ENCODE measurements at places on chromosomes 7 and 10.

- no peaks in the 10 kb centered on the region for H3K27me3 ChIP-seq
- H3K4me1 ChIP-seq: peaks cover 26% of the 10 kb centered on the region
- peak overlapping the region; percentile 82 for H3K27ac ChIP-seq
- no peak overlapping the region for H3K4me3 ChIP-seq
- no peaks in the 10 kb centered on the region for H3K36me3 ChIP-seq
Measured at GRCh38 chr10:23448802-23449570, 10.1 kb downstream of the OTUD1 start.

DNA sequence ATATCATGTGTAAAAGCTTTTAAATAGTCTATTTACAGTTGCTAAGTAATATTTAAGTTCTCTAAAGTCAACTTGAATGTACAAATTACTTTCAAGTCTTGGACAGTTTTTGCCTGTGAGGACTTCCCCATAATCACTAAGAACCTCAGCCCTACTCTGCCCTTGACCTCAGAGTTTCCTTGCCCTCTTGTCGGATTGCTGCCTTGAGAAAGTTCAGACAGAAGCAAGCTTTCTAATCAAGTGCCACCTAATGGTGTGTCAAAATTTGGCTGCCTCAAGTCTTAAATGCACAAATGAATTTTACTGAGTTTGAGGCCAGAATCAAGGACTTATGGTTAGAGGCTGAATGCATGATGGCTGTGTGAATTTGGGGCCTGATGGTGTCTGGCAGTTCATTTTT, 88.3 kb upstream of the KAT6B start:
- no peaks in the 10 kb centered on the region for H3K36me3 ChIP-seq
- peaks cover 14% of the 10 kb centered on the region for H3K4me1 ChIP-seq
- H3K4me3 ChIP-seq: no peak overlapping the region
- no peak for DNase-seq

DNA sequence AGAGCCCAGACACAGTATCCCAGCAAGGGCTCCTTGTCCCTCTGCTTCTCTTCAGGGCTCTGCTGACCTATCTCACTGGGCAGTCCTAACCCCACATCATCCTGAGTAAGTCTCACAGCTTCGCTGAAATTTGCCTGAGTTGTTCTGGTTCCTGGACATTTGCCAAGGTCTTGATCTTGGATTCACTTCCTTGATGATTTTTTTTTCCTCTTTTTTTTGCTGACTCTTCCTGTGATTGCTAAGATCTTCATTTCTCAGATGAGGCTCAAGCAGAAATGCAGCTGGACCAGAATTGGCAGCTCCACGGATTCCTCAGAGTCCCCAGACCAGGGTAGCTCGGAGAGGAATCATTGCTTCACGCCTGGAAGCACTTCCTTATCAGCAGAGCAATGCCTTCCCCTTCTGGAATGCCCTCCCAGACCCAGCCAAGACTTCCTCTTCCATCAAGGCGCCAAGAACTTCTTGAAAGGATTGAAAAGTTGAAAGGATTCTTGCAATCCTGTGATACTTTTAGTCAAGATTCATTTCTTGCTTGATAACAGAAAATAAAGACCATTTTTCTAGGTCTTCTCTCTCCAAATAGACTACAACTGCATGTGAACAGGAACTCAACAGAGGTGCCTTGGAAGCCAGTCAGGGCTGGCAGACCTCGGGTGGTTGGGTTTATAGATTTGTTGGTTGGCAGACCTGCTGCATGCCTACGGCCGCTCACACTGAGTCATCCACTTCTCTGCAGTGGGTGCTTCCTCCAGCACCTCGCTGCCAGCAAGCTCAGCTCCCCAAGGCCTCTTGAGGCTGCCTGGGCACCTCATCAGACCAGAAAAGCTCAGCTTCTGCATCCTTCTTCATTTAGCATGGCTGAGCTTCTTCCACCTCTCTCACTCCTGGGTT, 8.8 kb upstream of the AFAP1L2 start:
- no peak overlapping the region for H3K27ac ChIP-seq
- H3K4me1 ChIP-seq: peaks cover 4% of the 10 kb centered on the region
- H3K4me3 ChIP-seq: no peak overlapping the region
- H3K27me3 ChIP-seq: peaks cover 66% of the 10 kb centered on the region
- H3K36me3 ChIP-seq: no peaks in the 10 kb centered on the region

GRCh38 chr7:55247428-55247827, 117.7 kb upstream of the LANCL2 start:
- peaks cover 46% of the 10 kb centered on the region for H3K27me3 ChIP-seq
- H3K36me3 ChIP-seq: no peaks in the 10 kb centered on the region
- H3K4me3 ChIP-seq: no peak overlapping the region
- no peak overlapping the region for H3K27ac ChIP-seq

DNA sequence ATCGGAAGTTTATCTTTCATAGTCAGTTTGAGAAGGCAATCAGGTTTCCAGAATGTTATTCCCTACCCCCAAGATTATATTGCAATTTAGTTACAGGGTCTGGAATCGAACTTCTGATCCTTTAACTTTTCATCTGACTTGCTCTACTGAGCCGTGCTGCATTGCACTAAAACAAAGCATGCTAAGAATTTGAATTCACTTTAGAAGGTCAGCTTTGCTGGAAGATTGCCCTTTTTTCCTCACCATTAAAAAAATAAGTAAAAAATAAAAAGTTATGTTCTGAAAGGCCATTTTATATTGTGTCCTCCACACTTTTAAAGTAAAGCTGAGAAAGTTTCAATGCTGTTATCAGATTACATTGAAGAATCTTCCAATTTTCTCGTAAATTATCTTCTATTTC, 388.8 kb upstream of the PHF14 start:
- H3K4me1 ChIP-seq: no peaks in the 10 kb centered on the region
- DNase-seq: no peak
- H3K27me3 ChIP-seq: no peaks in the 10 kb centered on the region
- H3K27ac ChIP-seq: no peak overlapping the region

Data from T-helper 17 cell (primary cell).